ENCODE measurements at places on chromosomes 6 and 20. TPM values are rescaled to one million over a fixed set of nuclear protein-coding genes. Genes with fewer than 3 reads are reported as not detected.

- no peak for DNase-seq
Measured at GRCh38 chr20:10447028-10447427, 11.9 kb downstream of the SLX4IP start.

- no peak for DNase-seq
Measured at GRCh38 chr6:51430589-51430988, 611.9 kb downstream of the TFAP2B start.

DNA sequence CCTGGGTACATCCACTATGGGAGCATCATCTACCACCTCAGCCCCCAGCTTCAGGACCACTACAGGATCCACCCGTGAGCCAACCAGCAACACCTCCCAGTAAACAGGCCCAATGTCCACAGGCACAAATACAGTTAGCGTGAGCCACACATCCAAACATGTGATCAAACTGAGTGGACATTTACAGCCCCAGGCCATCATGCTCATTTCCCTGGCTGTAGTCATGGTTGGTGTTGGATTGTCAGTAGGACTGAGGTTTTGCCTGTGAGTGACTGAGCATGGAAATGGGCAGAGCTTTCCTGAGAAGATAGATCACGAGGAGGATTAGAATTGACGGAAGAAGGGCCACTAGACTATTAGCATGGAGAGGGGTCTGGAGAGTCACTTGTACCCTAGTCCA, 10.7 kb upstream of the MUC21 start:
- DNase-seq: no peak

- no peak for DNase-seq
Measured at GRCh38 chr20:13455713-13456112, 183.0 kb downstream of the TASP1 start.

GRCh38 chr20:3900187-3900604, 11.0 kb downstream of the PANK2 start:
- DNase-seq: no peak

DNA sequence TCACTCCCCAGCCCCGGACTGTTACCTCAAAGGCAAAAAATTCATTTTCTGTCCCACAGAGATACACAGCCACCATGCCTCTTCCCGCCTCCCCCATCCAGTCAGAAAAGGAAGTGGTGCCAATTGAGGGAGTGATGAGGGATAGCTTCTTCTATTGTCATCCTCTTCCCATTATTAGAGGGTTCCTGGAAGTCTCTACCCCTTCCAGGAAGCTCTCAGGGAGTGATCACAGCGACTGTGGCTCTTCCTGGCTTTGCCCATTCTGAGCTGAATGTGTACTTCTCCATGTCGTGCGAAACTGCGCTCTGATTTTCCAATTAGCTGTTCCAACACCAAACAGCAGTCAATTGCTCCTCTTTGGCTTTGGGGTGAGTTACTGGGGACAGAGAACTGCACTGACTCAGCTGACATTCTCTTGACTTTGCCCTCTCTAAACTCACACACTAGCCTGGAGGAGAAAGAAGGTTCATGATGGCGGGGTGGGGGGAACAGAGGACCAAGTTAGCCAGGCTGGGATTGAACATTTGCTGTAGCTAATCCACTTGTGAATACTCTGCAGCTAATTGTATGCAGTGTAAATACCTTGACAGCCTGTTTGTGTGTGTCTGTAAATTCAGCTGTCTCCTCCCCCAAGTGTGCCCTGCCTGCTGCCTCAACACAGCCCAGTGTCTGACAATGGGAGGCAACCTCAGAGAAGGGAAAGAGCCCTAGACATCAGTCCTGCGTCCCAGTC, 2.4 kb upstream of the MDGA1 start:
- no peak for DNase-seq

- DNase-seq: no peak
Measured at GRCh38 chr6:94501516-94501915, 1075.8 kb upstream of the MANEA start.

DNA sequence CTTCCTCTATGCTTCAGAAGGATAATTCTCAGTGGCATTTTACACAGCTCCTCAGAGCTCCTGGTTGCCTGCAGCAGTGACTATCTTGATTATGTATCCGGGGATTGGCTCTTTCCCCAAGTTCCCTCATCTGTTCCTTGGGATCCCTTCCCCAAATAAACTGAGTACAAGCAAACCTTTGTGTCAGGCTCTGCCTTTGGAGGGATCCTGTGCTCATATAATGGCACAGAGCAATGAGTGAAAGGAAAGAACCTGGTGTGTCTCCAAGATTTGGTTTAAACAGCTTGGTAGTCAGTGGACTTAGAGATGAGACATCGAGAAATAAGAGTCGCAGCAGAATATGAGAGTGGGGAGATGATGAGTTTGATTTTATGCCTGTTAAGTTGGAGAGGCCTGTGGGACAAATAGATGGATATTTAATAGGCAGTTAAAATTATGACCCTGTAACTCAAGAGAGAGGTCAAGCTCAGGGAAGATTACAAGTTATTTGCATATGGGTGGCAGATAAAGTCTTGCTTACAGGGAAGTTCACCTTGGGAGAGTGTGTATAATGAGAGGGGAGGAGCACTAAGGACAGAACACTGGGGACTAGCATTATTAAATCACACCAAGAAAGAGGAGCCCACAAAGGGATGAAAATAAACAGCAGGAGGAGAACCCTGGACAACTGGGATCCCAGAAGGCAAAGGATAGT, 44.1 kb upstream of the GCLC start:
- DNase-seq: no peak

DNA sequence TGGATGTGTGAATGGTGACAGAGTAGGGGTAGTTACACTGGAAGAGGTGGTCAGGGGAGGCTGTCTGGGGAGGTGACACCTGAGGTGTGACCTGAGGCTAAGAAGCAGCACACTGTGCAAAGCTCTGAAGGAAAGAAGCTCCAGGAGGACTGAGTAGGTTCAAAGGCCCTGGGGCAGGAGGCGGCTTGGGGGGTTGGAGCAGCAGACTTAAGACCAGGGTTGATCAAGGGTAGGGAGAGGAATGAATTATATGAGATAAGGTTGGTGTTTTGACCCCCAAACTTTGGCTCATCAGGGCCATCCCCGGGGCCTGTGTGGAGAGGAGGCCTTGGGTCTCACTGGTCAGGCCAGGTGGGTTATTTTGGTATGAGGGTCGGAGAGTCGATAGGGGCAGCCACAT, 166.1 kb downstream of the GRM4 start:
- DNase-seq: no peak

DNA sequence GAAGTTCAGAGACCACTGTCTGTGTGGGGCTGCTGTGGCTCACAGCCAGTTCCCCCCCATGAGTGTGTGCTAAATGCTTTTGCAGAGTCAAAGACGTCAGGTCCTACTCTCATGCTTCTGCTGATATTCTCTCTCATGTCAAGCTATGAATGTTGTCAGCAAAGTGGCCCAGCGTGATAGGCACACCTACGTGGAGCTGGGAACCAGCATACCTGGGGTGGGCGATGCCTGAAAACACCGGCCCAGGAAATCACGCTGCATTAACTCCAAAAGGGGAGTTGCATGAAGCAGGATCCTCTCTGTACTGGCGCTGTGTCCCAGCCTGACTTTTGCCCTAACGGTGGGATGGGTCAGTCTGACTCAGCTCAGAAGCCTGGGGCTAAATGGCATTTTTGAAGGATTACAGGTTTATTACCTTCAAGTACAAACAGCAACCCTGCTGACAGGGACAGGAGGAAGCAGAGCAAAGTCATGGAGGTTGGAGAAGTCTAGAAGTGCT, 9.0 kb upstream of the MRPS10 start:
- DNase-seq: no peak

GRCh38 chr6:150177952-150178520, 35.2 kb downstream of the PPP1R14C start:
- DNase-seq: peak; percentile 43

DNA sequence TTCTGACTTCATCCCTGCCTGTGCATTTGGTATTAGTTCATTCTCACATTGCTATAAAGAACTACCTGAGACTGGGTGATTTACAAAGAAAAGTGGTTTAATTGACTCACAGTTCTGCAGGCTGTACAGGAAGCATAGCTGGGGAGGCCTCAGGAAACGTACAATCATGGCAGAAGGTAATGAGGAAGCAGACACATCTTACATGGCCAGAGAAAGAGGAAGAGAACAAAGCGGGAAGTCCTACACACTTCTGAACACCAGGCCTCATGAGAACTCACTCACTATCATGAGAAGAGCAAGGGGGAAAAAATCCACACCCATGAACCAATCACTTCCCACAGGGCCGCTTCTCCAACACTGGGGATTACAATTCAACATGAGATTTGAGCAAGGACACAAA, 303.9 kb downstream of the CBLN4 start:
- DNase-seq: no peak

DNA sequence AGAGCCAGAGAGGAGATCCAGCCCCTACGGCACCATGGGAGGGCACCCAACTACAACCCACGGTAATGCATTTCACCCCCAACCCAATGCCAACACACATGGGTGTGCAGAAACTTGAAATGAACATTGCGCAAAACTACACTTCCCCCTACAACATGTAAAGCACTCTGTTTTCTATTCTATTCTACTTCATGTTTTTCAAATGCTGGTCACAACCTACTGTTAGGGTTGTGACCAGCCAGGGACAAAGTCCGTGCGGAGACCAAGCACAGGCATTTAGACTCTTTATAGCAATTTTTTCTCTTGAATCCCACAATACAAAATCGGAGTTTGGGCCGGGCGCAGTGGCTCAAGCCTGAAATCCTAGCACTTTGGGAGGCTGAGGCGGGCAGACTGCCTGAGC, 90.6 kb downstream of the MRPL14 start:
- DNase-seq: no peak

GRCh38 chr6:40325791-40326190, 261.4 kb downstream of the LRFN2 start:
- no peak for DNase-seq

DNA sequence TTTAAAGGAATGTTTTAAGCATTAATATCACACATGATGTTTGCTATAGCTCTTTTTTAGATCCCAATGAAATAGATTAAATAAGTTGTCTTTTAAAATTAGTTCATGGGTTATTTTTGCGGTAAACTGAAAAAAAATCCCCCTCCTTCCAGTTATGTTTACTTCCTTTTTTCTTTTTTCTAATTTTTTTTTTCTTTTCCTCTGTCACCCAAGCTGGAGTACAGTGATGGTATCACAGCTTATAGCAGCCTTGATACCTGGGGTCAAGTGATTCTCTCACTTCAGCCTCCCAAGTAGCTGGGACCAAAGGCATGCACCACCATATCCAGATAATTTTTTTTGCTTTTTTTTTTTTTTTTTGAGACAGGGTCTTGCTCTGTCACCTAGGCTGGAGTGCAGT, 17.8 kb upstream of the SCAF8 start:
- no peak for DNase-seq

GRCh38 chr20:6164421-6165341, 41.9 kb upstream of the FERMT1 start:
- peak; percentile 27 for DNase-seq

- peak; percentile 41 for DNase-seq
Measured at GRCh38 chr6:149129371-149130077, 188.0 kb upstream of the TAB2 start.

GRCh38 chr6:16770701-16771569, 9.7 kb upstream of the ATXN1 start:
- peak; percentile 80 for DNase-seq

DNA sequence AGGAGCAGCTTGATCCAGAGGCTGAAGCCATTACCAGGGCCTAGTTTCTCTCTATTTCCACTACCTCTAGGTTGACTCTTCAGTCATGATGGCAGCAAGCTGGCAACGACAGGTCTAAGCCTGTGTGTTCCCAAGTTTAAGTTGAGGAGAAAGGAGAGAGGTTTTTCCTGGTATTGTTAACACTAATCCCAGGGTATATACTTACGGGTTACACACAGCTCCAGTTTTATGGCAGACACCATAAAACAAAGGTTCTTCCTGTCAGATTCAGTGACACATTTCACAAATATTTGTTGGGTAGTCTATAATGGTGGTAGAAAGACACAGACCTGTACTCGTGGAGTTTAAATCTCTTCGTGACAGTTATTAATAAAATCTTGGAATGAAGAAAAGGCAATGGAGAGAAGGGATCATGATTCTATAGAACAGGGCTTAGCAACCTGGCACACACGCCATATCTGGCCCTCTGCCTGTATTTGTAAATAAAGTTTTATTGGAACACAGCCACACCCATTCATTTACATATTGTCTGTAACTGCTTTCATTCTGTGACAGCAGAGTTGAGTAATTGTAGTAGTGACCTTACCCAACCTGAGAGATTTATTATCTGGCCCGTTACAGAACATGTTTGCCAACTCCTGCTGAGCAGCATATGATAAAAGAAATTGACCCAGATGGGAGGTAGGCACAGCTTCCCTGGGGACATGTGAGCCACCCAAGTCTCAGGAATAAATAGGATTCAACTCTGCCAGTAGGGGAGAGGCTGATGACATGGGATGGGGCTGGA, 323.3 kb downstream of the CDH4 start:
- no peak for DNase-seq

GRCh38 chr6:136539967-136540652, 10.1 kb downstream of the MAP7 start:
- no peak for DNase-seq

- no peak for DNase-seq
Measured at GRCh38 chr20:59324521-59325141, 24.2 kb downstream of the EDN3 start.

RSPO3 gene
- total RNA-seq: 1.9 TPM

ANGPT4 gene
- not detected for total RNA-seq

PRR18 gene
- total RNA-seq: 0.26 TPM

HACE1 gene
- total RNA-seq: 8.3 TPM

C6orf52 gene
- total RNA-seq: not detected

FUT9 gene
- total RNA-seq: not detected
